Cardiac ventricle fibroblast (primary cell): ENCODE measurements at places on chromosomes 3 and 15. TPM values are rescaled to one million over a fixed set of nuclear protein-coding genes. Genes with fewer than 3 reads are reported as not detected.

Gene TMOD3
- 22.7 and 26.7 TPM in 2 replicates for total RNA-seq

Gene PTH1R
- total RNA-seq: 8.4 and 12.4 TPM in 2 replicates

Gene CCDC39
- not detected in 2 replicates for total RNA-seq

Gene RHOA
- total RNA-seq: 359 and 416 TPM in 2 replicates

Gene ISLR2
- total RNA-seq: not detected in 2 replicates

Gene AMIGO3
- total RNA-seq: 0.31 and 0.54 TPM in 2 replicates

Gene ISG20
- total RNA-seq: 3.8 and 8.2 TPM in 2 replicates

Gene GRAMD2A
- total RNA-seq: 0.05 TPM in 1 of 2 replicates, not detected in the other

Gene VIPR1
- 0.31 TPM in 1 of 2 replicates, not detected in the other for total RNA-seq

Gene PDCD10
- 33.4 and 37.6 TPM in 2 replicates for total RNA-seq

Gene GP9
- total RNA-seq: not detected in 2 replicates

Gene MED12L
- 0.05 and 0.06 TPM in 2 replicates for total RNA-seq

Gene GOLGA6D
- not detected in 2 replicates for total RNA-seq

Gene GPR87
- not detected in 2 replicates for total RNA-seq

Gene CAPN3
- 0.98 and 2.4 TPM in 2 replicates for total RNA-seq

Gene B3GALNT1
- 11.7 and 12.4 TPM in 2 replicates for total RNA-seq

Gene FHIT
- total RNA-seq: 1.1 and 2.6 TPM in 2 replicates

Gene MAP6D1
- total RNA-seq: 2.6 and 2.7 TPM in 2 replicates

Gene CHD2
- total RNA-seq: 36.4 and 43.2 TPM in 2 replicates

Gene FBLN2
- total RNA-seq: 586 and 593 TPM in 2 replicates

Gene FANCI
- 1.9 and 3.8 TPM in 2 replicates for total RNA-seq

Gene WDR5B
- total RNA-seq: 3.0 and 4.0 TPM in 2 replicates

Gene WDR48
- 17.3 and 18.8 TPM in 2 replicates for total RNA-seq

Gene SNAP23
- 44.9 and 48.7 TPM in 2 replicates for total RNA-seq

Gene LRRC15
- total RNA-seq: not detected in 2 replicates

Gene DUOXA2
- total RNA-seq: not detected in 2 replicates

Gene GOLGA8S
- total RNA-seq: 0.19 and 0.39 TPM in 2 replicates

Gene PLA2G4D
- not detected in 2 replicates for total RNA-seq

Gene MEX3B
- total RNA-seq: 3.0 and 3.4 TPM in 2 replicates

Gene SKIC8
- 50.4 and 59.5 TPM in 2 replicates for total RNA-seq

Gene OSBPL10
- total RNA-seq: 13.5 and 33.0 TPM in 2 replicates

Gene SLC2A2
- total RNA-seq: not detected in 2 replicates

Gene SLC28A1
- total RNA-seq: not detected in 2 replicates

Gene HIGD2B
- total RNA-seq: not detected in 2 replicates

Gene PLSCR5
- total RNA-seq: not detected in 2 replicates

Gene GCSAM
- not detected in 2 replicates for total RNA-seq

Gene RHCG
- not detected in 2 replicates for total RNA-seq

Gene SLC30A4
- 6.5 and 7.1 TPM in 2 replicates for total RNA-seq
